ENCODE measurements at places on chromosomes 5 and 9.

- no peak for DNase-seq
Observed at GRCh38 chr9:11663913-11664312, 1029.3 kb upstream of the TYRP1 start.

GRCh38 chr5:150196986-150197385 lies 7.1 kb downstream of the SLC6A7 start:
- DNase-seq, result no peak

- DNase-seq, result no peak
Observed at GRCh38 chr9:126419475-126419874, 92.8 kb downstream of the MVB12B start.

GRCh38 chr5:58737671-58738070 lies 154.8 kb downstream of the RAB3C start:
- no peak for DNase-seq

GRCh38 chr5:9919306-9920030 lies 289.3 kb upstream of the TAS2R1 start:
- no peak for DNase-seq

DNA sequence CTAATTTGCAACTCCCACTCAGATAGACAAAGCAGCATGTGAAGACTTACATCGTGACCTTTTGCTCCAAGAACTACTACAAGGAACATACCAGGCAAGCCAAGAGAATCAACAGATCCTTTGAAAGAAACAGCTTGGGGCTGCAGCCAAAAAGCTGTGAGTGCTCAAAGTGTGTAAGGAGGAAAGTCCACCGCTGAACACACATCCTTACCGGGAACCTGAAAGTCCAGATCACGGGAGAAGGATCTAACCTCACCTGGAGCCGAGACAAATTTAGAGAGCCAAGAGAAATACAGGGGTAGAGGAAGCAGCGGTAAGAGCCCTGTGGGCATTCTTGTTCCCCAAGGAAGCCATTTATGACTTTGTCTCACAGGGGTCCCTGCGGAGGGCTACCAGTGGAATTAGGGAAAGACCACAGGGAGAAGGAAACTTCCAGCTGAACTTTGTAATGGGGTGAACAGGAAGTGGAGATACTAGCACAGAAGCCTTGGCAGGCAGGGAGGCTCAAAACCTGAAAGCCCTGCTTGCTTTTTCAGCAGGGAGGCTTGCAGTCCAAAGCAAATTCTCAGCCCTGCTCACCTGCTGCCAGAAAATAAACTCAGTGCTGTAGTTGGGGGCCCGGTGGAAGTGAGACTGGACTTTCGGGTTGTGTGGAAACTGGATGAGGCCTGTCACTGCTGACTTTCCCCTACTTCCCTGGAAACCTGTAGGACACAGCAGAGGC lies 350.2 kb downstream of the DTWD2 start:
- DNase-seq, result no peak

DNA sequence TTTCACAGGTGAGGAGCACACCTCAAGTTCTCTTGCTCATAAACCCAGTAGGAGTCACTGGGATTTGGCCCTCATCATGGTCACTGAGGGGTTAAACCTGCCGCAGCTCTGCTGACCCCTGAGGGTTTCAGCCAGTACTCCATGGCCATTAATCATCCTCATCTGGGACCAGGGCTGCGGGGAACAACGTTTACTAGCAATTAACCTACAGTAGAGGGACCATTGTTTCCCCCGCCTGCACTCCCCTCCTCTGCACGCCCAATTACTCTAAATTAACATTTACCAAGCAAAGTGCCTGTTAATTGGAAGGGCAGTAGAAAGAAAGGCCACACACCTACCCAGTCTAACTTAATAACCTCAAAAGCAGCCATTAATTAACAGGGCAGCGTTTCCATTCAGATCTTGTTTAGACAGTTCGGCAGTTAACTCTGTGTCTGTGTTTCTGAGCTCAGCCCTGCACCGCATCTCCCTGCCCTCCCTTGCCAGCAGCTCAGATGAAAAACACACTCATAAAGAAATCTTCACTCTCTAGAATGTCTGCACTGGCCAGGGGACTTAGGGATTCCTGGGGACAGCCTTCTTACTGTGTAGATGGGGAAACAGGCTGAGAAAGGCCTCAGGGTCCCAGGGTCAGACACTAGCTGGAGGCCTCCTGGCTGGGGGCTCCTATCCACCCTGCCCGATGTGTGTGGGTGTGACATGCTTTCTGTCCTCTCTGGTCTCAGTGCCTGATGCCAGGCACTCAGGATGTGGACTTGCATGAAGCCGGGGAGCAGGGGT lies 51.6 kb downstream of the ALG2 start:
- no peak for DNase-seq

Data from naive thymus-derived CD8-positive, alpha-beta T cell (primary cell).